ENCODE measurements at places on chromosomes 13 and 19.

DNA sequence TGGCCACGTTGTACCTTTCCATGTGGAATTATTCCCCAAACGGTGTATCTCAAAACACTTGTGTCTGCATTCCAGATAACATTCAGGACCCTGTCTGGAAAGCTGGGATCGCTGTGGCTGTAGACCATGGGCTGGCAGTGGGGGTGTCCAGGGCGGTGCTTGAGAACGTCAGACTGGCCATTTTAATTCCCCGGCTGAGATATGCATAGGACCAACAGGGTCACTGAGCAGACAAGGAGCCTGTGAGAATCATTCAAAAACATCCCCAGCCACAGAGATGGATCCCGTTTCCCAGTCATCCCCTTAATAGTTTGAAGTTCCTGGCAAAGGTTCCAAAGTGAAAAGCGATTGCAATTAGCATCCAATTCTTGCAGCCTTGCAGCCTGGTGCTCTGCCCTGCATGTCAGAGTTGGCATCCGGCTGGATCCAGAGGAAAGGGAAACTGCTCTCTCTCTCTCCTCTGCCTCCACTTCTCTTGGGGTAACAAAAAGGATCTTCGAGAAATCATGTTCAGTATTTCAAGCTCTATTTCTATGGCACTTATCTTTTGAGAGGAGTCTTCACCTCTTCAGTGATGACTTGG lies 41.6 kb downstream of the IFT88 start:
- no peak for DNase-seq

- DNase-seq, result no peak
Observed at GRCh38 chr13:74761801-74762757, 627.9 kb upstream of the KLF12 start.

- no peak for DNase-seq
Observed at GRCh38 chr13:77544355-77544754, 8.8 kb downstream of the SCEL start.

- DNase-seq, result no peak
Observed at GRCh38 chr19:51295382-51296126, 15.9 kb upstream of the IGLON5 start.

DNA sequence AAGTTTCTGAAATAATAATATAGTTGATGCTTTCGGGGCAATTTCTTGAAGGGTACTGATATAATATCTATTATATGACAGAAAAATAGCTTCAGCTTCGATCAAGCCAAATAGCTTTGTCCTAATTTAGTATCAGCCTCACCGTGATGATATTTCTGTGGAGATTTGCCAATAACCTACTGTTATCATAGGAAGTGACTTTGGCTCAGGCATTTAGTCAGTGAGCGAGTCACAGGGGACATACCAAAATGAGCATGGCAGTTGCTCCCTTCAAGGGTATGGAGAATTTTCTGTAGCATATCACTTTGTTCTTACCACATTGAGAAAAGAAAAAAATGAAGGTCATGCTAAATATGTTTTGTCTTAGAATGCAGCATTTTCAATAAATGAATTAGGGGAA lies 767.6 kb upstream of the SLITRK1 start:
- no peak for DNase-seq

GRCh38 chr19:18672606-18673337 lies 10.7 kb upstream of the CRTC1 start:
- no peak for DNase-seq

DNA sequence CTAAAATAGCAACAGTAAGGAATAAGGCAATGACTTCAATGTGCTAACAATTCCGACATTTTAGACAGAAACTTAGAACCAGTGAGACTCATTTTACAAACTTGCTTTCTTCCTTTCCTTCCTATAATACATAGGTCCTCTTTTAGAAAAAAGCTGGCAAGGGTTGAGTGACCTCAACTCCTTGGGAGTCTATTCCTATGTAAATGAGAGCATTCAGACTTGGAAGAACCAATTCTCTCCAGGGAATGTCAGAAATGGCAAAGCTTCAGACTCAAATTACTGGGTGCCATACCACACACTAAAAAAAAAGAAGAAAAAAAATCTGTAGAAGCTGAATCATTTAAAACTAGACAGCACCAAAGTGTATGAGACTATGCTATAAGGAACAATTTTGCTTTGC lies 1328.2 kb downstream of the OLFM4 start:
- DNase-seq, result no peak

GRCh38 chr19:708154-709143 lies at the start of gene PALM:
PALM (plus strand) TSS chr19:708935; CDS start chr19:709147, 212 bp downstream.
- DNase-seq, result peak; percentile 24

- DNase-seq, result no peak
Observed at GRCh38 chr13:32384702-32385101, 43.2 kb downstream of the N4BP2L1 start.

DNA sequence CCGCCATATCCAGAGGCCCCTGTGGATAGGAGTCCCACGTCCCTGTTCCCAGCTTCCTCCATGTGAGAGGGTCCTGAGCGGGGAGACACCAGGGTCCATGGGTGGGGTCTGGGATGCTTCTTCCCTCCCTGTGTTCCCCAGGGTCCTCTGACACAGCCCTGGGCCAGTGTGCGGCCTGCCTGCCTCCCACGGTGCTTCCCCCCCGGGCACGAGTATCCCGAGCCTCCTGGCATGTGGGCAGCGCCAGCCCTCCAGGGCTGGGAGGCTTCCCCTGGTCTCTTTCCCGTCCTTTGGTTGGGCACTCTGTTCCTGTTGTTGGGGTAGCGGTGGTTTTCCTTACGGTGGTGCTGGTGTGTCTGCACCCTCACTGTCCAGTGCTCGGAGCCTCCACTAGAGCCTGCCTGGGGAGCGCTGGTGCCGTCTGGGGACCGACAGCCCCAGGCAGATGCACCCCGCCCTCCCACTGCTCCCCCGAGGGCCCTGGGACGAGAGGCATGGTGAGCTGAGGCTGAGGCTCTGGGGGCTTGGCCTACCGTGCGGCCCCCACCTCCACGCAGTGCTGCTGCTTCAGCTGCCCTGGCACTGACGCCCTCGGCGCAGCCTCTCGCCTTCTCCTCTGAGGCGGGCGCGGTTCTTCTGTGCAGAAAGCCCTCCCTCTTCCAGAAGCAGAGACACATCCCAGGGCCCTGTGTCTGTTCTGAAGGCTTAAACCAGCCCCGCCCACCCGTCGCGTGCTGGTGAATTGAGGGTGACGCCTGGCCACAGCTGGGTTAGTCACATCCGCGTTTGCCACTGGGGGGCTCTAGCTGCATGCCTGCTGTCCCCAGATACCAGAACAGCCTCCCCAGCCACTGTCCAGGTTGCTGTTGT lies 27.9 kb downstream of the PLEKHJ1 start:
- no peak for DNase-seq

GRCh38 chr13:24802074-24802473 lies 38.1 kb downstream of the RNF17 start:
- no peak for DNase-seq

DNA sequence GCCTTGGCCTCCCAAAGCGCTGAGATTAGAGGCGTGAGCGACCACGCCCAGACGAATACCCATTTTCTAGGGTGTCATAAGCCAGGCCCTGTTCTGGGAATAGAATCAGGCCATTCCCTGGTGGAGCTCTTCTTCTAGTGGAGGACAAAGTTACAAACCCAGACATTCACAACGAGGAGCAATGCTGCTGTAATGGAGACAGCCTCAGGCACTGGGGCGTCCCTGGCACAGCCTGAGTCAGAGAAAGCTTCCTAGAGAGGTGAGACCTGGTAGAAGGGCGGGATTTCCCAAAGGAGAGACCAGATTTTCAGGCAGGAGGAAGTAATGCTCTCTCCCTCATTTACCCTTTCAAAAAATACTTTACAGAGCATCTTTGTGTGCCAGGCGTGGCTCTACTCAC lies 12.7 kb downstream of the PRKCG start:
- DNase-seq, result no peak

GRCh38 chr19:30522341-30522740 lies 150.2 kb downstream of the ZNF536 start:
- DNase-seq, result no peak

DNA sequence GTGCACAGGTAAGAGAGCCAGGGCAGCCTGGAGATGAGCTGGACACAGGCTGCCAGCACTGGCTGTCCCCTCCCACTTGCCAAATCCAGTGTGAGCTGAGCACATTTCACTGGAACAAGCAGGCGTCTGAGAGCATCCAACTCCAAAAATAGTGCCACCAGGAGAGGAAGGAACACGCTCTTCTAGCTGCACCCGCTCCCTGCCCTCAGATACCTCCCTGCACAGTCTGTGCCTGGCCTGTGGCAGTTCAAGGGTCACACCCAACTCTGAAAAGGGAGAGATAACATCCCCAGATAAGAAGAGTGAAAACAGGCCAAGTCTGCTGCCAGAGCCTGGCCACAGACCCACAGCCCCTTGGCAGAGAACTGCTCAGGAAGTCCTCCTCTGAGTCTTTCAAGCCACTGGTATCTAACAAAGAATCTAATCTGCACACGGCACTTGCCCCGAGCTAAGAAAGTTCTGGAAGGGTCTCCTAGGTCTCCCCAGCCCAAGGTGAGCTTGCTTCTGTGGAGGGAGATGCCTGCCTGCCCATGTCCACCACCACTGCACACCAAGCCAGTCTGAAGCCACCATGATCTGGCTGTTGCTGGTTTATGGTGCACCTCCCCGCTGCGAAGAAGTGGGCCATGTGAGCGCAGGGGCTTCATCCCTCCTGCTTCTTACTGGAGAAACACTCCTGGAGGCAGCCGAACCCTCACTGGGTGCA lies 14.7 kb downstream of the ELL start:
- peak; percentile 46 for DNase-seq

DNA sequence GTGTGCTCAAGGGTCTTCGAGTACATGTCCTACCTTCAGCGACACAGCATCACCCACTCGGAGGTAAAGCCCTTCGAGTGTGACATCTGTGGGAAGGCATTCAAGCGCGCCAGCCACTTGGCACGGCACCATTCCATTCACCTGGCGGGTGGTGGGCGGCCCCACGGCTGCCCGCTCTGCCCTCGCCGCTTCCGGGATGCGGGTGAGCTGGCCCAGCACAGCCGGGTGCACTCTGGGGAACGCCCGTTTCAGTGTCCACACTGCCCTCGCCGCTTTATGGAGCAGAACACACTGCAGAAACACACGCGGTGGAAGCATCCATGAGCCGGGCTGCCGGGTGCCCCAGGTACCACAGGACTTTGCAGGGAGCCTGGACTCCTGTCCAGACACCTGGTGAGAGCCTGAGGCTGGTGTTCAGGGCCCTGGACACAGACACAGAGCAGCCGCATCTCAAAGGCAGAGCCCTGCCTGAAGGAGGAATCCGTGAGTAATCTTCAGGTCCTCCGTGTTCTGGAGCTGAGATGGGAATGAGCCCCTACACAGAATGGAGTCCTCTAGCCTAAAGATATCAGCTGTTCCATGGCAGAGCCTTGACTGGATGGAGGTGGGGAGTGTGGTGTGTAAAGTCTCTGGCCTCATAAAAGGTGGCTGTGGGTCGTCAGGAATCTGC lies 1.5 kb downstream of the ZNF581 start:
- DNase-seq, result no peak

GRCh38 chr13:45339399-45339798 lies 1.6 kb downstream of the TPT1 start:
- DNase-seq, result no peak

DNA sequence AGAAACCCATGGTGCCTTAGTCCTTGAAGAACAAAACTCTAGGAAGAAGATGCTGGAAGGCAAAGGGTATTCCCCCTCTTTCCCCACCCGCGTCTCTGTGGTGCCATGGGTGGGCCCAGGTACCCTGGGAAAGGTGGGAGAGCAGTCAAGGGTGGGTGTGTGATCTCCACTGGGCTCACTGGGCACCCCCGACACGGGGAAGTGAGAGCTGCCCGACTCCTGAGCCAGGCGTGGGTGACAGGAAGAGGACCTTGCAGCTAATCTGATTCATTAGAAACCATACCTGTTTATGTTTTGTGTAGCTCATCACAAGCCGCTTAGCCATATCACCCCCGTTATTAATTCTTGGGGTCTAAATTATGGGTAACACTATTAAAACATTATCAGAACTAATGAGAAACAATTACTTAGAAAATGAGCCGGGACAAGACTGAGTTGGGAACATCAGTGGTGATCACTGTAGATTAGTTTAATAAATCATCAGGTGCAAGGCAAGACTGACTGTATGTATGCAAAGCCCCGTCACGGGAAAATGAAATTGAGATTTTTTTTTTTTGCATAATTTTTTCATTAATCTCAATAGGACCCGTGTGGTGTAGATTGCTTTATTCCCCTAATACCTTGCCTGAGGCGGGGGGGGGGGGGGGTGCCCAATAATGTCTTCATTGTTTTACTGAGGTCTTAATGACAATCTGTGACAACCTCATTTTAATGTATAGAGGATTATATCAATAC lies 77.3 kb downstream of the ZIC5 start:
- DNase-seq, result no peak

DNA sequence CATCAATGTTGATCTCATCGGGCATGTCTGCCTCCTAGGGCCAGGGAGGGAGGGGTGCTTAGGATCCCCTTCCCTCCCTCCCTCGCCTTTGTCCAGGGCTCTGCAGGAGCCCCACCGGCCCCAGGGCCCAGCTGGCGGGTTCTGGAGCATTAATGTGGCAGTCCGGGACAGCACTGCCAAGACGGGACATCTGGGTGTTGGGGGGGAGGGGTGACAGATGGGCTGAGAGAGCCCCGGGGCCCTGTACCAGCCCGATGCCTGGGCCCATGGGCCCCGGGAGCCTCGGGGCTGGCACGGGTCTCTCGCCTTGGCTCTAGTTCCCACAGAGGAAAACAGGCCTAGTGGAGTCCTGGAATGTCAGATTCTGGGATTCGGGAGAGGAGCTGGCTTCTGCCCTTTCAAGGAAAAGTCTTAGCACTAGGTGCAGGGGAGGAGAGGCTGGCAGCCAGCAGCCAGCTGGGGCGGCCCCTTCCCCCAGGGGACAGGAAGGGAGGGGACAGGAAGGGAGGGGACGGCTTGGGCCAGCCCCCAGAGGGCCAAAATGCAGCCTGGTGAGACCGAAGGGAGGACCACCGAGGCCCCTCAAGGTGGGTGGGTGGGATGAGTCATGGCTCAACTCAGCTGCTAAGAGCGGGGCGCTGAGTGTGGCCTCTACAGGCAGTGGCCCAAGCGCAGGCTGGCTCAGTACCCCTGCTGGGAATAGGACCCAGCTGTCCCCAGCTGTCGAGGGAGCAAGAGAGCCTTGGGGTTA lies 3.1 kb downstream of the PPP1R14A start:
- DNase-seq, result no peak

DNA sequence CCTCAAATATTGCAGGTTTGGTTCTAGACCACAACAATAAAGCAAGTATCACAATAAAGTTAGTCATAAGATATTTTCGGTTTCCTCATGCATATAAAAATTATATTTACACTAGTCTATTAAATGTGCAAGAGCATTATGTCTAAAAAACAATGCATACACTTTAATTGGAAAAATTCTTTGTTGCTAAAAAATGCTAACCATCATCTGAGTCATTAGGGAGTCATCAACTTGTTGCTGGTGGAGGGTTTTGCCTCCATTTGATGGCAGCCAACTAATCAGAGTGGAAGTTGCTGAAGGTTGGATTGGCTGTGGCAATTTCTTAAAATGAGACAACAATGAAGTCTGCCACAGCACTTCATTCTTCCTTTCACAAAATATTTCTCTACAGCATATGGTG lies 422.3 kb upstream of the GPC6 start:
- DNase-seq, result no peak
